ENCODE measurements at places on chromosomes 2 and 18.
A peak's percentile ranks its signal among the peaks of the same experiment; 100 is the strongest.

- peak; percentile 67 for DNase-seq
These were observed 821.2 kb upstream of the ID2 start for GRCh38 chr2:7860693-7861092.

DNA sequence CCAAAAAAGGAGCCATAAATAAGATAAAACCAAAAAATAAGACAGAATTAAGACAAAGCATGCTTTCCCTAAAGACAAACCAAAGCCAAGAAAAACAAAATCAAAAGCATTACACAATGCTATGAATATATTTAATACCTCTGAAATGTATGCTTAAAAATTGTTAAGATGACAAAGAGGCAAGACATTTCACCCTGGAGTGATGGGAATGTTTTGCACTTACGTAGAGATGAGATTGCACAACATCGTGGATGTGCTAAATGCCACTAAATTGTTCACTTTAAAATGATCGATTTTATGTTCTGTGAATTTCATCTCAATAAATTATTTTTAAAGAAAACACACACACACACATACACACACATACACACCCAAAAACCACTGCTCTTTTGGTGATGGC is 386.6 kb upstream of the KLHL29 start:
- no peak for DNase-seq

GRCh38 chr2:65518751-65519150 is 86.4 kb upstream of the SPRED2 start:
- no peak for DNase-seq

- DNase-seq: no peak
These were observed 25.9 kb downstream of the MRO start for GRCh38 chr18:50793641-50794565.

DNA sequence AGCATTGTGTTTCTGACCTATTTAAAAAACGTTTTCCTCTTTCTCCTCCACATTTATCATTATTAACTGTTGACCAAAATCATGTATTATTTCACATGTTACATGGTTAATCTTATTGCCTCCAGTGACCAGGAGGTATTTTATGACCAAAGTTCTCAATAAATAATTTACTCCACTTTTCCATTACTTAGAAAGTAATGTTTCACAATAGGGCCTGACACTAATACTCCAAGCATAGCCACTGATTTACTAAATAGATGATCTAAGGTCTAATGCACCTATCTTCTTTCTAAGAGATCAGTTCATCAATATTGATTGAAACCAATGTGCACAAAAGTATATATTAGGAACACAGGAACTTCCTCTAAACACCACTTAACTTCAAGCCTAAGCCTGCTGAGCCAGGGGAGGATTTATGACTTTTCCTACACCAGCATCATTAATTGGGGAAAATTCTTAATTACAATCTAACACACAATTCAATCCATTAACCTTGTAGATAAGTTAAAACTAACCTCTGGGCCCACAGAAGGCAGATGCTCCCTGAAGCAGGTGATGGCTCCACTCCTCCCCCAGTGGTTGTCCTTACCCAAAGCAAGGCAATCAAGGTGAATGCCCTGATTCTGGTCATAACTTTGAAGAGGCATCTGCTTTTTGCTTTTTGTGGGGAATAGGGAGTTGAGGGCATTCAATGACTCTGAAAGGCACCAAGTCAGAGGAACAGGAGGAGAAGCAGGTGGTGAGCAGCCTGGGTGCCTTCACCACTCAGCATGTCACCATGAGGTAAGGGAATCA is 33.9 kb downstream of the RBMS1 start:
- no peak for DNase-seq

DNA sequence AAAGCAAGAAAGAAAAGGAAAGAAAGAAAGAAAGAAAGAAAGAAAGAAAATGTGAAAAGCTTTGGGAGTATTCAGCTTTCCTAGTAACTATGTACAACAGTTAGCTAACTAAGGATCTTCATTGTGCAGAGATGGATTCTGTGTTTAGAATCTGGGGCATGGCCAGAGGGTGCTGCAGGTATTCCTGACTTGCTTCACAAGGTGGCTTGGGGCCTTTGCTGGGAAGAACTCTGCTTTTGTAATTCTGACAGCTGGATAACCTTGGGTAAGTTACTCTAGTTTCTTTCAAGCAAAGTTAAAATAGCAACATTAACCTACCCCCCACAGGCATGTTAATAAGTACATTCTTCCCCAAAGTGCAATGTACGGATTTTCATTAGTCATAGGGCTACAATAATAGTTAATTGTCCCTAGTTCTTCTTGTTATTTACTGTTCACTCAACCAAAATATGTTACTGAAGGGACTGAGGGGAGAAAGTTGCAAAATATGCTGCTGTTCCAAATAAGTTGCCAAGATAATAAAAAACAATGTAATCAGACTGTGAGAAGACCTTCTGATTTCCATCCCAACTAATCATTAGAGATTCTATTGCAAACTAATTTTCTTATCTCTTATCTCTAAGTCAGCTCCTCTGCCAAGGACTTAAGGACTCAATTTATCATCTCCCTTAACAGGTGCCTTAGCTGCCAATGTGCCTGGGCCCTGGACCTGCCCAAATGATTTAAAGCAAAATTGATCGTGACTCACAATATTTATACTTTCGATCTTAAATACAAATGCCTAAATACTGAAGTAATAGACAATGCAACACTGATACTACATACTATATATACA is 50.3 kb downstream of the SERPINB8 start:
- no peak for DNase-seq

DNA sequence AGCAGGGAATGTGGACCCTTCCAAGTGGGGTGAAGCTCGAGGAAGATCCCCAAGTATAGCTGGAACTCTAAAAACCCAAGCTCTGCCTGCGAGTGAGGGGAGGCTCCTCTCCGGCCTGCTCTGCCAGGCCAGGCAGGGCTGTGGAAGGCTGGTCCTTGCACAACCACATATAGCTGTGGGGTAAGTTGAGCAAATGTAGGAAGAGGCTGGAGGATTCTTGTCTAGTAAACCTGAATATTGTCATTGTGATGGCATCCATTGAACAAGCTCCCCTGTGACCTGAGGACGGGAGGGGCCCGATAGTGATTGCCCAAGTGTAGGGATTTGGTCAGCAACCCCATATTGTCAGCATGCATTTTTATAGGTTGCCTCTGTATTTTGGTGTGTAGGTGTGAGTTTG is 103.0 kb downstream of the ACKR3 start:
- DNase-seq: no peak

DNA sequence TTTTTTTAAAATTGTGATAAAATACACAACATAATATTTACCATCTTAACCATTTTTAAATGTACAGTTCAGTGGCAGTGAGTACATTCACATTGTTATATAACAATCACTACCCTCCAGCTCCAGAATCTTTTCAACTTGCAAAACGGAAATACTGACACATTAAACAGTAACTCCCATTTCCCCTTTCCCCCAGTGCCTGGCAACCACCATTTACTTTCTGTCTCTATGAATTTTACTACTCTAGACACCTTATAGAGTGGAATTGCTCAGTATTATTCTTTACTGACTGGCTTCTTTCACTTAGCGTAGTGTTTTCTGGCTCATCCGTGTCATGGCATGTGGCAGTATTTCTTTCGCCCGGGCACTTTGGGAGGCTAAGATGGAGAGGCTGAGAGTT is 32.6 kb downstream of the FASTKD2 start:
- no peak for DNase-seq

DNA sequence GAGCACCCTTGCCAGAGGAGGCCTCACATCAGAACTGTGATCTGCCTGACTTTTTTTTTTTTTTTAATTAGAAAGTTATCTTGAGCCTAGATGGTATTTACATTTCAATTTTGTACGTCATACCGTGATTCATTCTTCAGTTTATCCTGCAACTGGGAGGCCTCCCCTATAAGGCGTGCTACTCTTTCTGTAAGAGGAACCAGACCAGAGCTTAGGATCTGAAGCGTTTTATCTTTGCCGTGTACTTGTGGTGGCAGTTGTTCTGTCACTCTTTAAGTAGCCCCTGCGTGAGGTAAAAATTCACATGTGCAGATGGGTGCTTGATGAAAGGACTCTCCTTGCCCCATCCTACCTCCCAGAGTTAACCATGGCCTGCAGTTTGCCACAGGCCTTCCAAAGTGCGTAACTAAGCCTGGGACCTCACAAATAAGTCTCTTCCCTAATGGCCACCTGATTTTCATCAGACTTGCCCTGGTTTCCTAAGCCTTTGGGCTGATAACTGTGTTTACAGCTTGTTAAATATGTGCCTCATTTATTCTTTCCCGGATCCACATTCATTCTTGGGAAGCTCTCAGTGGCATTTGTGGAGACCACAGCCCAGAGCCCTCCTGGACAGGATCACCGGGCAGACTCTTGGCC is 96.0 kb downstream of the MTCL1 start:
- no peak for DNase-seq

GRCh38 chr2:222862106-222862908 is 1.5 kb downstream of the ACSL3 start:
- DNase-seq: peak; percentile 45

DNA sequence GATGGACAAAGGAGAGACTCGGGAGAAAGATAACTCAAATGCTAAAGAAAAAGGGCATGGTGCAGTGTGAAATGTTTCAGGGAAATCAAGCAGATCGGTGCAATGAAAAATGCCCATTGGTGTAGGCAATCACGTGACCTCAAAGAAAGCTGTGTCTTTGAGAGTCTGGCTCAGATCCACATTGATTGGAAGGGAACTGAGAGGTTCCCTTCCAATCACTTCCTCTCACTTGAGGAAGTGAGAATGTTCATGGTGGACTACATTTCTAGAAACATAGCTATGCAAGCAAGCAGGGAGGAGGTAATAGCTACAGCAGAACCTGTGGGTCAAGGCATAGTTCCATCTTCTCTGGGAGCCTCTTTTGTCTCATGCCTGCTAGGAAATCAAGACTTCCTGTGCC is 187.4 kb downstream of the LPIN1 start:
- no peak for DNase-seq

DNA sequence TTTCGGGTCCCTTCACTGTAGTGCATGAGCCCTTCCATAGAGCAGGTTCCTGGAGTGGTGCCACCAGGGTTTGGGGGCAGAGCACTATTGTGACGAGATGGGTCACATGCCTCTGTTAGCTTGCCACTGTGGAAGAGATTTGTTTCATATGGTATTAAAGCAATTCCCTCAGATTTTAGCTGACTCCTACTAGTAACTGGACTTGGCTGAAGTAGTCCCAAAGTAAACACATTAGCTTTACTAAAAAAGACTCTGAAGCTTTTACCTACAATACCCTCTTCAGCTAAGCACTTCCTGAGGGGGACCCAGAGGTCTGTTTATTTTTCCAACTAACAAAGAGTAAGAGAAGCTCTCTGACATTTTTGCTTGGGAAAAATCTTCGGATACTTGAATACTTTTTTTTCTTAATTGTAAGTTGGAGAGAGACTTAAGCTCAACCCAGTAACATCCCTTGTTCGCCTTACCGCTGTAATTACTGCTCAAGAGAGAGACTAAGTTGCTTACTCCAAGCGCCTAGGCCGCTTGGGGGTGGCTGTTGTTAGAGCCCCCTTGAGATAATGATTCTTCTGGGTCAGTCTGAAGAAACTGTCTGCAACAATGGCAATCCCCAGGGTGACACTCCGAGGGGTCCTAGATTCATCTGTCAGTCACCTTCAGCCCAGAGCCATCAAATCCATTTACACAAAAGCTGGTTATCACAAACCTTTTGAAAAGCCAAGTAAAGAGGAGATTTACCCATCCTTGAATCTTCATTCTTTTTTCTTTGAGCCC is 177.4 kb downstream of the FIGN start:
- no peak for DNase-seq

DNA sequence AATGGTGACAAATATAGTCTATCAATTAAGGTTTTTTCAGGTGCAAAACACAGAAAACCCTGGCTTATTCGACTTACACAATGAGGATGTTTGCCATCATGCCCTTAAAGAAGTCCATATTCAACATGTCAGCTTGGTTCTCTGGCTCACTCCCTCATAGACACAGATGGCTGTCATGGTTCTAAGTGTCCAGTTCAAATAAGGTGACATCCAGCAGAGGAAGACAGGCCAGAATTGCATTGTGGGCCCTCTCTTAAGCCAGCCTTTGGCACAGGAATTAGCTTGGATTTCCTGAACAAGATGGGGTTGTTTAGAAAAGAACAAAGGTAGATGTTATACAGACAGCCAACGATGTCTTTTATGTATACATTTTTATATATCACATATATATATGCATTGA is 18.7 kb upstream of the SLC1A4 start:
- DNase-seq: no peak

DNA sequence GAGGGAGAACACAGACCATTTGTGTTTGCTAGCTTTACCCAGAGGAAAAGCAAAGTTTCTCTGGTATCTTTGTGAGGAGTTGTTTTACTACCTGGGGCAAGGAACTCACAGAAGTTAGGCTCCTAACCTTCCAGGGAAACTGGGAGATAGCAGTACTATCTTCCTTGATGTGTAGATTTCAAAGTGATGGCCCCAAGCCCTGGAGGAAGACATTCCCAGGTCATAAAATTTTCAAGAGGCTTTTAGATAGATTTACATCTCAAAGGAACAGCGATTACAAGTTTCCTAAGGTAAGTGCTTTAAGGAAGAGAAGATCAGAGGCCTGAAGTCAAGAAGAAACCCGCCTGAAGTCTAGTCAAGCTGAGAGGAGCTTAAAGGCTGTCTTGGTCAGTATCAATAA is 1187.8 kb upstream of the TMEFF2 start:
- DNase-seq: no peak

GRCh38 chr2:183105402-183106134 is 18.7 kb upstream of the NUP35 start:
- DNase-seq: peak; percentile 52

DNA sequence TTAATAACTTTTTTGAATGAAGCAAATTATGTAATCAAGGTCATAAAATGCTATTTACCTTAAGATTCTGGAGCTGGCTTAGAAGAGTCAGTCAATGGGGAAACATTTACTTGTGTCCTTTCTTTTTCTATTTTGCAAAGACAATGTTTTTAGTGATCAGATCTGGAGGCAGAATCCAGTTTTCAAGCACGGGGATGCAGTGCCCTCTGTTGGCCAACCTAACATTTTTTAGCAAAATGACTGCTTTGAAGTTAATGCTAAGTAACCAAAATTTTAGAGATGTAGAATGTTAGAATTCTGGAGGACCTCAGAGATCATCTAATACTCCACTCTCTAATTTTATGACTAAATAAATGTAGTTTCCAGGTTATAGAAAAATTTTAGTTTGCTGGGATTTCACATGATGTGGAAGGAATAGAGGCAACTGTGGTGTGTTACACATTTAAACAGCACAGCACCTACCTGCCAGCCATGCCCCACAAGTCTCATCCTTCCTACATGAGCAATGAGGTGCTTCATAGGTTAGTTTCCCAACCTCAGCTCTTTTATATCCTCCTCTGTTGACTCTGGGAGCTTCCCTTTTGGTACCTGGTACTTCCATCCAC is 23.6 kb upstream of the SLC9A4 start:
- DNase-seq: peak; percentile 28

- DNase-seq: no peak
These were observed 251.8 kb upstream of the SMIM21 start for GRCh38 chr18:75679331-75679730.

GRCh38 chr2:1750933-1751766 is 6.8 kb upstream of the PXDN start:
- DNase-seq: peak; percentile 68

Data from mammary epithelial cell (primary cell).